ENCODE measurements at places on chromosomes 5 and 9. TPM values are rescaled to one million over a fixed set of nuclear protein-coding genes. Genes with fewer than 3 reads are reported as not detected.

STC2 gene
- not detected for polyA plus RNA-seq

TAF11L2 gene
- not detected for polyA plus RNA-seq

DNA sequence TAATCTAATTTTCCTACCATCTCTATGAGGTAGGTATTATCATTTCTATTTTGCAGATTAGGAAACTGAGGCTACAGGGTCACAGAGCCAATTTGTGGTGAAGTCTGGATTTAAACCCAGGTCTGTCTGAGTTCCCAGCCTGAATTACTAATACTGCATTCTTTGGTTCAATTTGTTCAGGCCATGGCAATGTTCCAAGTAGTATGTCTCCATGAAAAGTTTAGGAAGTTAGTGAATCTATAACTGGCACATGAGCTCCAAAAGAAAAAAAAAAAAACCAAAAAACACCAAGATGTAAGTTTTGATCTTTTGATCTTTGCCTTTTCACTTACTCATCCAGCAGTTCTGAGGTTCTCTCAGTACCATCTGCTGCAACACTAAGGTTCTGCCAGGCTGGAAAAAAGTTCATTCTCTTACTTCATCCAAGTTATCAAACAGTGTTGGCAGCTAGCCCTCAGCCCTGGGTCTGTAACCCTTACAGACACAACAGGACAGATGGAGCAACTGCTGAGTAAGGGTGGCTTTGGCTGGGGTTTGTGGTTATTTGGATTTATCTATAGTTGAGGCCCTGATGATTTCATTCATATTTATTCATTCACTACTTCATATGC is 4.4 kb upstream of the TMEM268 start:
- no peak for DNase-seq

DNA sequence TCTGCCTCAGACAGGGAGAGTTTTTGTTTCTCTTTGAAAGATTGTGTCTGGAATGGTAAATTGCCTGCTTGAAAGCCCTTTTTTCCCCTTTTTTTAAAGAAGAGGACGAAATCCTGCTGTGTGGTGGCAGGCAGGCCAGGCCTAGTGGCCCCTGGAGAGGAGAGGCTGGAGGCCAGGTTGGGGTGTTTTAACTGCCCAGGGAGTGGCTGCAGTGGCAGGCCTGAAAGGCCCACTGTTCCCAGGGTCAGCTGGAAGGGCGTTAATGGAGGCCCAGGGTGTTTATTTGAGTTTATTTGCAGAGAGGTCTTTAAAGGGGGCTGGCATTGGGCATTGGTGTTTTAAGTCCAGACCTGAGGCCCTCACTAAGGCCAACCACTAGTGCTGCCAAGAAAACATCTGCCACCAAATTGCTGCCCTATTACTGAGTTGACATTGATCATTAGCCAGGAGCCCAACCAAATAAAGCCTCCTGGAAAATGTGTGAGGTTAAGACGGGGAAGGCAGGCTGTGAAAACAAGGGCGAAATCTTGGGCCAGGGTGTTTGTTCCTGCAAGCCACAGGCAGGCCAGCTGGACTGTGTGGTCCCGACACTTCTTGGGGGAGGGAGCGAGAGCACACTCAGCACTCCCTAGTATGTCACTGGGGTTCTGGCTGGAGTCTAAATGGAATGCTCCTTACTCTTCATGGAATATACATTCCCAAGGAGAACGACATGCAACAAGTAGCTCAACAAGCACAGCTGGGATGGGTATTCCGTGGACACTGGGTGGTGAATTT is 5.0 kb downstream of the JADE2 start:
- no peak for DNase-seq

DNA sequence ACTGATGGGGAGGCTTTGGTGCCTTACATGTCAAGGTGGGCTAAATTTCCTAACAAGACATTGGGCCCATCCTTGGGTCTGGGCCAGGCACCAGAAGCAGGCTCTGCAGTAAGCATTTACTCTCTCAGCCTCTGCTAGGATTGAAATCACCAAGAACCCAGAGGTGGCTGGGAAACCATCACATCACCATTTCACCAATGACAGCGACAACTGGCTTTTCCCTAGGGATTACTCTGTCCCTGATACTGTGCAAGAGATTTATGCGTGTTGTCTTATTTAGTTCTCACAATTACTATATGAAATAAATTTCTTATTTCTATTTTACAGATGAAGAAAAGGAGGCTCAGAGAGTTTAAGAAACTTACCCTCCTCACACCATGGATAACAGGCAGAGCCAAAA is 342.2 kb downstream of the ARHGEF28 start:
- no peak for DNase-seq

DNA sequence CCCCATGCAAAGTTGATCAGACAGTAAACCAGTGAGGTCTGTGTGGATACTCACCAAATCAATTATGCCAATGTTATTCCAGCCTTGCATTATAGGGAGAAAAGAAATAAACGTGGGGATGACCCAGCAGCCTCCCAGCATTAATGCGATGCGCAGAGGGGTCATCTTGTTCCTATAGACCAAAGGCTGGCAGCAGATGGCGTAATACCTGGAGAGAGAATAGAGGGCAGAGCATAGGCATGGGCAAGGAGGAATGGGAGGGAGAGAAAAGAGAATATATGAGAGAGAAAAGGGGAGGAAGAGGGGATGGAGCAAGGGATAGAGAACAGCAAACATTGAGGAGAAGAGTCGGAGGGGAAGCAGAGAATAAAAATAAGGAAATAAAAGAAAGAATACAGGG is 131.2 kb downstream of the HTR4 start:
- no peak for DNase-seq

DNA sequence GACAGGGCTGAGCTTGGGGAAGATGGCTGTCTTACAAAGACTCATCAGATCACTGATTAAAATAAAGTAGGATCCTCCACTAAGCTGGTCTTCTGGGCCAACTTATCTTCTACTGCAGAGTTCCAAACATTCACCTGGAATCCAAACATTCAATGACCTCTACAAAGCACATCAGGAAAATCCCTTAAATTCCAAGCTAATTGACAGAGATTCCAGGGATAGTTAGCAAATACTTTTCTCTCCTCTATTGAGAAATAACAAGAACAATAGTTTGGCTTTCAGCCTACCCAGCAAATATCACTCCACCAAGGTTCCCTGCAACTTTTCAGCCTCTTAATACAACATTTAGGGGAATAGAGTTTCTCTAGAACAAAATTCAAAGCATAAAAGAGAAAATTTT is 140.6 kb upstream of the LIFR start:
- no peak for DNase-seq
